ENCODE measurements at places on chromosomes 6 and 20. TPM values are rescaled to one million over a fixed set of nuclear protein-coding genes. Genes with fewer than 3 reads are reported as not detected.

Gene TIAM2
- 19.9 TPM for total RNA-seq

Gene FNDC1
- total RNA-seq: 1.4 TPM

Gene PLEKHG1
- total RNA-seq: 36.2 TPM

Gene IL20RA
- total RNA-seq: 0.39 TPM

Gene PPP1R3G
- total RNA-seq: 1.7 TPM

Gene PACSIN1
- total RNA-seq: 0.84 TPM

Gene VNN1
- total RNA-seq: 1.8 TPM

Gene TCP11
- not detected for total RNA-seq

DNA sequence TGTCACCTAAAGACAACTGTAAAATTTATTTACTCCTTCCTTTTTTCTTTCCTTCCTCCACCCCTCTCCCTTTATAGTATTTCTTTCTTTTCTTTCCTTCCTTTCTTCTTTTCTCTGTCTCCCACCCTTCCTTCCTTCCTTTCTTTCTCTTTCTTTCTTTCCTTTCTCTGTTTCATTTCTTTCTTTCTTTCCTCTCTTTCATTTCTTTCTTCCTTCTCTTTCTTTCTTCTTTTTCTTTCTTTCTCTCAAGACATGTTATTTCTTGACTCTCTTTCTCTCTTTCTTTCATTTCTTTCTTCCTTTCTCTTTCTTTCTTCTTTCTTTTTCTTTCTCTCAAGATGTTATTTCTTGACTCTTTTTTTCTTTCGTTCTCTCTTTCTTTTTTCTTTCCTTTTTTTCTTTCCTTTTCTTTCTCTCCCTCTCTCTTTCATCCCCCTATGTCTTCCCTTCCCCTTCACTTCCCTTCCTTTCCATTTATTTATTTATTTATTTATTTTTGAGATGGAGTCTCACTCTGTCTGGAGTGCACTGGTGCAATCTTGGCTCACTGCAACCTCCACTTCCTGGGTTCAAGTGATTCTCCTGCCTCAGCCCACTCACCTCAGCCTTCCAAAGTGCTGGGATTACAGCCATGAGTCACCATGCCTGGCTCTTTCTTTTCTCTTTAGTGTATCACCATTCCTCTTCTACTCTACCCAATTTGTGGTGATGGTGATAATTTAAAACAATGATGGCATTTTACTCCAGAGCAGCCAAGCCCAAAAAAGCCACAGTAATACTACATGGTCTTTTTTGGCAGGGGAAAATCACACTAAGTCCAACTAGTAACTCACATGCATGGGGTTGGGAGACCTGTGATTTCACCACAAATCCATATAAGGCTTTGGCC, 188.2 kb downstream of the ADGRG6 start:
- no peaks in the 10 kb centered on the region for H3K4me1 ChIP-seq
- no peak overlapping the region for H3K27ac ChIP-seq
- no peaks in the 10 kb centered on the region for H3K36me3 ChIP-seq
- DNase-seq: no peak
- no peaks in the 10 kb centered on the region for H3K27me3 ChIP-seq
- H3K4me3 ChIP-seq: no peak overlapping the region

DNA sequence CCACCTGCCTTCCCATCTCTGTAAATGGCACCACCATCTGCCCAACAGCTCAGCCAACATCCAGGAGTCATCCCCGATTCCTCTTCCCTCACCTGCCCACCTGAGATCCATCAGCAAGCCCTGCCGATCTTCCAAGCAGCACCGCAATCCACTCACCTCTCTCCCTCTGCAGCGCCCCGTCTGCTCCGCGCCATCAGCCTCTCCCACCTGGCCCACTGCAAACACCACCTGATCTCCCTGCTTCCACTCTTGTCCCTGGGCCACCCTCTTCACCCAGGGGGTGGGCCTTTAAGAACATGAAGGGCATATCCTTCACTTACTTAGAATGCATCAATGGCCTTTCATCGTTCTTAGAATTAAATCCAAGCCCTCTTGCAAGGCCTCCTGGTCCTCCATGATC, 457.3 kb upstream of the SULF2 start:
- DNase-seq: no peak
- no peaks in the 10 kb centered on the region for H3K4me1 ChIP-seq
- no peaks in the 10 kb centered on the region for H3K36me3 ChIP-seq
- H3K27ac ChIP-seq: no peak overlapping the region
- no peaks in the 10 kb centered on the region for H3K27me3 ChIP-seq

- H3K36me3 ChIP-seq: no peaks in the 10 kb centered on the region
- no peak overlapping the region for H3K27ac ChIP-seq
- no peaks in the 10 kb centered on the region for H3K4me1 ChIP-seq
- DNase-seq: peak; percentile 77
These were observed 93.8 kb upstream of the LY86 start for GRCh38 chr6:6494677-6495076.

DNA sequence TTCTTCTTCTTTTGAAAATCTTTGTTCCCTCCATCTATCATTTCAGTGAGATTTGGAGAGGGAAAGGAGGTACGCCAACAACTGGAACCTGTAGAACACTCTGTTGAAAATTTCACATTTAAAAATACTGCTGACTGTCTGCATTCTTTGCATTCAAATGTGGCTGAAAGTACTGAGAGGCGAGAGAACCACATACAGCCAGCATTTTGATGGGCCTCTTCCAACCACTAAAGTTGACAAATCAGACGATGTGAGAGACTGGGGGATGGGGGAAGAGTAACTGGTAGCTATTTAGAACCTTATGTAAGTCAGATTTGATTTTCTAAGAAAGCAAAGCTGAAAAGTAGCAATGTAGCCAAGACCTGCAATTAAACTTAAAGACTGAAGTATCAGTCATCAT, 77.5 kb downstream of the FKBP5 start:
- H3K4me3 ChIP-seq: no peak overlapping the region
- H3K27me3 ChIP-seq: no peaks in the 10 kb centered on the region

- H3K4me3 ChIP-seq: no peak overlapping the region
- H3K27ac ChIP-seq: no peak overlapping the region
- no peak for DNase-seq
- no peaks in the 10 kb centered on the region for H3K36me3 ChIP-seq
- no peaks in the 10 kb centered on the region for H3K27me3 ChIP-seq
These were observed 375.2 kb upstream of the MARCKS start for GRCh38 chr6:113481910-113482309.

- no peaks in the 10 kb centered on the region for H3K27me3 ChIP-seq
- no peak for DNase-seq
- no peak overlapping the region for H3K4me3 ChIP-seq
These were observed 36.9 kb upstream of the STMND1 start for GRCh38 chr6:17064975-17065374.

- H3K36me3 ChIP-seq: no peaks in the 10 kb centered on the region
- DNase-seq: no peak
- H3K27me3 ChIP-seq: no peaks in the 10 kb centered on the region
- no peaks in the 10 kb centered on the region for H3K4me1 ChIP-seq
- no peak overlapping the region for H3K4me3 ChIP-seq
- no peak overlapping the region for H3K27ac ChIP-seq
These were observed 556.6 kb upstream of the CDH4 start for GRCh38 chr20:60695226-60696000.

DNA sequence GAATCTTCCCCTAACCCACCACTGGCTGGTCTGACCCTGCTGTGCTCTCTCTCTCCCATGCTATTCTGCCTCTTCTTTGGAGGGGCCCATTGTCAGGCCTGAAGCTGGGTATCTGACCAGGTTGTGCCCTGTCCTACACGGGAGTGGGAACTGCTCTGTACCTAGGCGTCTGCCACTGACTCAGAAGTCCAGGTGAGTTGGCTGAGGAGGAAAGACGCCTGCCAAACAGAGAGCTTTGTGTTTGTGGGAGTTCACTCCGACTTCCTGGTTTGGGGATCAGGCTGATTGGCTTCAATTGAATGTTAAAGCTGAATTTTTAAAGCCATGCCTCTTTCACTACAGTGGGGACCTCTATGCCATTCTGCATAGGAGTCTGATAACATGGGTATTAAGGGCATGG, 136.0 kb downstream of the CCDC170 start:
- no peak overlapping the region for H3K27ac ChIP-seq
- H3K4me3 ChIP-seq: no peak overlapping the region
- no peaks in the 10 kb centered on the region for H3K36me3 ChIP-seq
- no peaks in the 10 kb centered on the region for H3K27me3 ChIP-seq
- peaks cover 2% of the 10 kb centered on the region for H3K4me1 ChIP-seq

GRCh38 chr20:51058017-51058416, 35.1 kb upstream of the KCNG1 start:
- H3K36me3 ChIP-seq: no peaks in the 10 kb centered on the region
- no peaks in the 10 kb centered on the region for H3K27me3 ChIP-seq
- H3K4me3 ChIP-seq: no peak overlapping the region
- no peak overlapping the region for H3K27ac ChIP-seq
- no peaks in the 10 kb centered on the region for H3K4me1 ChIP-seq
- DNase-seq: no peak

DNA sequence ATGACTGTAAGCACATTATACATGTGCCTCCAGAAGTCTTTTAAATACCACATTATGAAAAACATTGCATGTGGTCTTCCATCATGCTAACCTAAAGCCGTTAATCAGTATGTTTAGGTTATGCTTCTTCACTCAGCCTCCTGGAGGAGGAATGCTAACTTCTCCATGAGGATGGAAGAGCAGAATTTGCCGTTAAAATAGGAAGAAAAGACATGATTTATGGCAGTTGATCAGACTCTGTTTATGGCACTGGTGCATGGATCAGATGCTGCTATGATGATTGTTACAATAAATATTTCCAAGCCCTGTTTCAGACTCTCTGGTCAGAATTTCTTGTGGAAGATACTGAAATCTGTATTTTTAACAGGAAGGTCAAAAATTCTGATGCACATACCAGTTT, 31.7 kb downstream of the MAP3K4 start:
- no peak overlapping the region for H3K4me3 ChIP-seq
- peaks cover 3% of the 10 kb centered on the region for H3K36me3 ChIP-seq
- DNase-seq: no peak
- no peak overlapping the region for H3K27ac ChIP-seq

DNA sequence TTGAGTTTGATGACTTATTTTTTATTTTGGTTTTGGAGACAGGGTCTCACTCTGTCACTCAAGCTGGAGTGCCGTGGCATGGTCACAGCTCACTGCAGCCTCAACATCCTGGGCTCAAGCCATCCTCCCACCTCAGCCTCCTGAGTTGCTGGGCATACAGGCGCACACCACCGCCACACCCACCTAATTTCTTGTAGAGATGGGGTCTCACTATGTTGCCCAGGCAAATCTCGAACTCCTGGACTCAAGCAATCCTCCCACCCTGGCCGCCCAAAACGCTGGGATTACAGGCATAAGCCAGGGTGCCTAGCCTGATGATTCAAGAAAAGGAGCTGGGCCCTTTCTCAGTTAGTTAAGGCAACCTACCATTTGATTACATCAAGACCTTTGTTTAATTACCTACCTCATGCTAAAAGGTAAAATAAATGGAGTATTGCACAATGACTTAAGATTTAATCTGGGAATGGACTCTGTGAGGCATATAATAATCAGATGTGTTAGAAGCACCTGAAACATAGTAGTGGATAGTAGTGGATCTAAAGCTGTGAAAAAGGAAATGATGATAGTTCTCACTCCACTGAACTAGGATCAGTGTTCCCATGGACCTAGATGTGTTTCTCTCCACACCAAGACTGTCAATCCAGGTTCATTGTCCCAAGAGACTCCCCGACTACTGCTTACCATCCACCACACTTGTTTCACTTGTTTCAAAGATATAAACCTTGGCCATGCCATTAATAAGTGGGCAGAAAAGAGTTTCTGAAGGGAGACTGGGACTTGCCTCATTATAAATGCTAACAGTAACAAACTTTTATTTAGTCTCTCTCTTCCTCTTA, 2.1 kb downstream of the TNFRSF21 start:
- H3K27me3 ChIP-seq: no peaks in the 10 kb centered on the region
- H3K4me3 ChIP-seq: no peak overlapping the region

- H3K27me3 ChIP-seq: peaks cover 1% of the 10 kb centered on the region
- H3K4me1 ChIP-seq: no peaks in the 10 kb centered on the region
These were observed 161.4 kb downstream of the PDE7B start for GRCh38 chr6:136012943-136013342.

- H3K27me3 ChIP-seq: no peaks in the 10 kb centered on the region
- no peak for DNase-seq
- H3K4me3 ChIP-seq: no peak overlapping the region
- no peaks in the 10 kb centered on the region for H3K36me3 ChIP-seq
These were observed 20.6 kb upstream of the CSNK2A1 start for GRCh38 chr20:564192-564591.

- H3K27me3 ChIP-seq: no peaks in the 10 kb centered on the region
- H3K27ac ChIP-seq: no peak overlapping the region
- DNase-seq: no peak
- H3K4me3 ChIP-seq: no peak overlapping the region
- no peaks in the 10 kb centered on the region for H3K36me3 ChIP-seq
- no peaks in the 10 kb centered on the region for H3K4me1 ChIP-seq
These were observed 35.6 kb downstream of the SUN5 start for GRCh38 chr20:32968478-32969241.

DNA sequence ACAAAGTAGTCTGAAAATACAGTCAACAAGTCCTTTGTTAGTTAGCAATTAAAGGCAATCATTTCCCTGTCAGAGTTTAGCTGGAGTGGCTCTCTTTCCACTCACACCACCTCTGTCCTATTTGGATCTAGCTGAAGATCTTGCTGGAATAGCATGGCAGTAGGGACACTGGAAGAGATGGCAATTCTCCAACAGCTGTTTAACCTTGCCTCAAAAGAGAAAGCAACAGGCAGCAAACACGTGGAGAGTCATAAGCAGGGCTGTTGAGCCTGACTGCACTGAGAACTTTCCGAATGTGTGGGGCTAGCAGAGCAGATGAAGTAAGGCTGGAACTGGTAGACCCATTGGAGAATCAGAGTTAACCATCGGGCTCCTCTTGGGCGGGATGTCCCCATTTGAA, 38.0 kb upstream of the PRSS35 start:
- no peak overlapping the region for H3K4me3 ChIP-seq
- no peaks in the 10 kb centered on the region for H3K27me3 ChIP-seq
- no peak overlapping the region for H3K27ac ChIP-seq
- DNase-seq: no peak

- H3K4me1 ChIP-seq: no peaks in the 10 kb centered on the region
- no peak for DNase-seq
- peaks cover 2% of the 10 kb centered on the region for H3K36me3 ChIP-seq
- H3K27ac ChIP-seq: no peak overlapping the region
- no peak overlapping the region for H3K4me3 ChIP-seq
These were observed 23.4 kb downstream of the CASP8AP2 start for GRCh38 chr6:89853068-89853467.

DNA sequence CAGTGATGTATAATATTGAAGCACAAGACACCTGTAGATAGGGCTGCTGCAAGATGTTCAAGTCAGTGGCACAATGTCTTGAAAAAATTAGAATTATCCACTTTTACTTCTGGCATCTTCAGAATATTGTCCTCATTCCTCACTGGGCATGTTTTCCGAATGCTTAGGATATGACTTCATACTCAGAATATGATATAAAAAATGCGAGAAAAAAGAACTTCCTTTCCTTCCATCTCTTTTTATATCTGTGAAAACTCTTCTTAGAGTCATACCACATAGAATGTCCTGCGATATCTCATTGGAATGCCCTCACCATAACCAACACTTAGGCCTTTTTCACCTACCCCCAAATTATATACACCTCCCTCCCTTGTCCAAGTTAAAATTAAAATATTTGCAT, 4.6 kb downstream of the MAS1L start:
- no peaks in the 10 kb centered on the region for H3K27me3 ChIP-seq
- no peak overlapping the region for H3K4me3 ChIP-seq
- DNase-seq: no peak
- no peaks in the 10 kb centered on the region for H3K4me1 ChIP-seq
- no peaks in the 10 kb centered on the region for H3K36me3 ChIP-seq
- H3K27ac ChIP-seq: no peak overlapping the region

GRCh38 chr20:32296819-32297420, 19.5 kb downstream of the KIF3B start:
- H3K27ac ChIP-seq: no peak overlapping the region
- peaks cover 4% of the 10 kb centered on the region for H3K4me1 ChIP-seq
- H3K36me3 ChIP-seq: no peaks in the 10 kb centered on the region
- H3K4me3 ChIP-seq: no peak overlapping the region
- no peak for DNase-seq
